Esophagus muscularis mucosa (tissue), 4 donors: ENCODE measurements at places on chromosomes 16 and 17. TPM values are rescaled to one million over a fixed set of nuclear protein-coding genes. Genes with fewer than 3 reads are reported as not detected.
A peak's percentile ranks its signal among the peaks of the same experiment; 100 is the strongest.

Gene ACLY
- total RNA-seq, result 52.3 TPM

Gene ASGR1
- not detected for total RNA-seq

Gene VAT1L
- total RNA-seq, result 2.8 TPM

- H3K36me3 ChIP-seq, result no peaks in the 10 kb centered on the region
- no peak overlapping the region for H3K27ac ChIP-seq
- H3K27me3 ChIP-seq, result no peaks in the 10 kb centered on the region
- H3K4me3 ChIP-seq, result no peak overlapping the region
Measured at GRCh38 chr16:81992859-81993258, 18.4 kb downstream of the SDR42E1 start.

- no peaks in the 10 kb centered on the region for H3K27me3 ChIP-seq
- H3K4me1 ChIP-seq, result peaks cover 11% of the 10 kb centered on the region
- no peak overlapping the region for H3K4me3 ChIP-seq
- no peak for DNase-seq
Measured at GRCh38 chr16:50718061-50718760, 23.7 kb upstream of the CYLD start.

DNA sequence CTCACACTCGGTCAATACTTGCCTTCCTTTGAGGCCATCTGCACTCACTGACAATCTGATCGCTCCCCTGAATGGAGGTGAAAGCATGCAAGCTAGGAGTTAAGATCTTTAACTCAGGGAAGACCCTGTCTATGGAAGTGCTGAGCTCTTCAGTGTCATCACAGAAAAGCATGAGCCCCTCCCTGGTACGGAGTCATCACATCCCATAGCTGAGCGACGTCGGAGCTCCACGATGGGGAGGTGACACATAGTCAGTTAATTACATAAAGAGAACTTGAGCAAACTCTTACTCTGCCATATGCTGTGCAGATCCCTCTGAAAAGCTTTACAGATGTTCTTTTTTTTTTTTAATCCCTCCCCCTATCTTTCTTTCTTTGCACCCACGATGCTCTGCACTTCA is 463.2 kb downstream of the WWOX start:
- DNase-seq, result no peak
- no peaks in the 10 kb centered on the region for H3K27me3 ChIP-seq
- H3K36me3 ChIP-seq, result no peaks in the 10 kb centered on the region
- no peak overlapping the region for H3K4me3 ChIP-seq

Gene MYOCD
- 146 TPM for total RNA-seq

Gene CCL16
- total RNA-seq, result 0.42 TPM

Gene CD300H
- total RNA-seq, result not detected

- H3K4me3 ChIP-seq, result no peak overlapping the region
- H3K36me3 ChIP-seq, result no peaks in the 10 kb centered on the region
- H3K27ac ChIP-seq, result no peak overlapping the region
- H3K27me3 ChIP-seq, result no peaks in the 10 kb centered on the region
Measured at GRCh38 chr16:68492543-68493411, 44.5 kb upstream of the SMPD3 start.

GRCh38 chr16:4244254-4245076 is 2.6 kb upstream of the SRL start:
- no peaks in the 10 kb centered on the region for H3K36me3 ChIP-seq
- no peak overlapping the region for H3K27ac ChIP-seq
- H3K4me1 ChIP-seq, result peaks cover 11% of the 10 kb centered on the region

DNA sequence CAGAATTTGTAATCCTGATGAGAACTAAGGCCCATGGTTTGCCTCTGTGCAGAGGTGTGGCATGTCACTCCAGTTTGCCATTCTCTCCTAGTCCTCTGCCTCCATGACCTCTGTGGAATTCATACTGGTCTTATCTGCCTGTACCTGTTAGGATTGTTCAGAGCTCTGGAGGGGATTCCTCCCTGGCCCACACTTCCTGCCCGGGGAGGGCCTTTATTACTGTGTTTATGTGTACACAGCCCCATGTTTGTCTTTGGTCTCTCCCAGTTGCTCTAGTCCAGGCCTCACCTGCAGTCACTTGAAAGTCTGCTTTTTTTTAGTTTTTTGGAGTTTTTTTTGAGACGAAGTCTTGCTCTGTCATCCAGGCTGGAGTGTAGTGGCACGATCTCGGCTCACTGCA is 36.4 kb downstream of the RHBDL3 start:
- H3K36me3 ChIP-seq, result no peaks in the 10 kb centered on the region
- no peak for DNase-seq
- no peak overlapping the region for H3K4me3 ChIP-seq
- H3K27ac ChIP-seq, result no peak overlapping the region

- DNase-seq, result no peak
- no peaks in the 10 kb centered on the region for H3K4me1 ChIP-seq
- H3K27ac ChIP-seq, result no peak overlapping the region
- no peaks in the 10 kb centered on the region for H3K27me3 ChIP-seq
- no peaks in the 10 kb centered on the region for H3K36me3 ChIP-seq
Measured at GRCh38 chr16:56119133-56119532, 72.2 kb upstream of the GNAO1 start.

GRCh38 chr16:55481023-55481422 is 2.0 kb downstream of the MMP2 start:
- peaks cover 45% of the 10 kb centered on the region for H3K4me1 ChIP-seq
- no peak for DNase-seq
- H3K27me3 ChIP-seq, result peaks cover 59% of the 10 kb centered on the region
- peak overlapping the region; percentile 79 for H3K27ac ChIP-seq

DNA sequence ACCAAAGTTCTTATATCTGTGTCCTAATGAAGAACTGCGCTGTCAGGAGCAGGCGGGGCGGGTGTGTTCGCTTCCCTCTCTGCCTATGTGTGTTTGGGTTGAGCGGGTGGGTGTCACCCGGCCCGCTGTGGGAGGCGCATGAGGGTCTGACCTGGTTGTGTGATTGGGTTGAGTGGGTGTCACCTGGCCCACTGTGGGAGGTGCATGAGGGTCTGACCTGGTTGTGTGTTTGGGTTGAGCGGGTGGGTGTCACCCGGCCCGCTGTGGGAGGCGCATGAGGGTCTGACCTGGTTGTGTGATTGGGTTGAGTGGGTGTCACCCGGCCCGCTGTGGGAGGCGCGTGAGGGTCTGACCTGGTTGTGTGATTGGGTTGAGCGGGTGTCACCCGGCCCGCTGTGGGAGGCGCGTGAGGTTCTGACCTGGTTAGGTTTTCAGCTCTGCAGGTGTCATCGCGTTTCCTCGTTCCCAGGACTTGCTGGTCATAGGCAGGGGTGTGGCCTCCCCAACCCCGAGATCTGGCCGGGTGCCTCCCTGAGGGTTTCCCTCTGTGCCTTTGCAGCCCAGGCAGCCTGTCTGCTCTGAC is 69.6 kb upstream of the ZNF750 start:
- peaks cover 64% of the 10 kb centered on the region for H3K36me3 ChIP-seq
- no peak for DNase-seq
- H3K27ac ChIP-seq, result no peak overlapping the region
- no peaks in the 10 kb centered on the region for H3K27me3 ChIP-seq
- H3K4me1 ChIP-seq, result peaks cover 14% of the 10 kb centered on the region

DNA sequence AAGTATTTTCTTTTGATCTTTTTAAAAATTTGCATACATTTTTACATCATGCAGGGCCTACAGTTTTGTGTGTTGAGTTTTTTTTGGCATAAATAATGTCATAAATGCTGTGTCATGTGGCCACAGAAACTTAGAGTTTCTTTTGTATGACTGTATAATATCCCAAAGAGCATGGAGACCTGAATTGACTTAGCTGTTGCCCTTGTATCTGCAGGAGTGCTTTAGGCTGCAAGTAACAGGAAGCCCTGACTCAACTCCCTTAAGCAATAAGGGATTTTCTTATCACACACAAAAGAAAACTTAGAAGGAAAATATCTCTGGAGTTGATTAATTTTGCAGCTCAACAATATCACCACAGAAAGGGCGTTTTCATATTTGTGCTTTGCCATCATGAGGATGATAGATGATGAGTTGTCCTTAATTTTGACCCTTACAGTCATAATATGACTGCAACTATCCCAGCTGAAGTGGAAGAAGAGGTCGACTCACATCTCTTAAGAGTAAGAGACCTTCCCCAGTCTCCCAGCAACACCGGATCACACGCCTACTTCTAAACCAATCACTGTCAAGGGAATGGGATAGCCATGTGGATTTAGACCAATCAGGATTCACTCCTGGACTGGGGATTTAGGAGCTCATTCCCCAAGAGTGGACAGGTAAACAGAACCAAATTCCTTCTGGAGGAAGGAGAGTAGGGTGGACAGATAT is 138.9 kb downstream of the GSG1L start:
- no peak overlapping the region for H3K27ac ChIP-seq
- H3K27me3 ChIP-seq, result peaks cover 36% of the 10 kb centered on the region
- H3K36me3 ChIP-seq, result no peaks in the 10 kb centered on the region
- DNase-seq, result no peak

Gene CD79B
- 5.7 TPM for total RNA-seq

DNA sequence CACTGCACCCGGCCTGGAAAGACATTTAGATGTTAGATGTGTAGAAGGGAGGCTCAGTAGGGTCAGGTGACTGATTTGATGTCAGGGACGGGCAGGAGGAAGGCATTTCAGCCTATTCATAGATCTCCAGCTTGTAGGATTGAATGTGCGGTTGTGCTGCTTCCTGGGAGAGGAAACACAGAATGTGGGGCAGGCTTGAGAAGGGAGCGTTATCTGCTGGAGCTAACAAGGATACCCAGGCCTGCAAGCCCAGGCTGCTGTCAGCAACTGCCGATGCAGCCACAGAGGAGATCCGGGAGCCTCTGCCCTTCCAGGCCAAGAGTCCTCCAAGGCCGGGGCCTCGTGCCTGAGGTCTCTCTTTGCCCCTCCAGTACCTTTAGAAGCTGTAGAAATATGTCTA is 205.6 kb downstream of the SPECC1 start:
- DNase-seq, result no peak
- H3K27ac ChIP-seq, result no peak overlapping the region
- H3K36me3 ChIP-seq, result no peaks in the 10 kb centered on the region
- H3K4me1 ChIP-seq, result no peaks in the 10 kb centered on the region
- H3K27me3 ChIP-seq, result no peaks in the 10 kb centered on the region
- no peak overlapping the region for H3K4me3 ChIP-seq

- peaks cover 65% of the 10 kb centered on the region for H3K36me3 ChIP-seq
- peak overlapping the region; percentile 27 for H3K27ac ChIP-seq
- no peaks in the 10 kb centered on the region for H3K27me3 ChIP-seq
- H3K4me1 ChIP-seq, result peaks cover 37% of the 10 kb centered on the region
- no peak for DNase-seq
Measured at GRCh38 chr16:30926937-30927788, 3.8 kb downstream of the FBXL19 start.

GRCh38 chr17:45675892-45676291 is 108.2 kb upstream of the CRHR1 start:
- DNase-seq, result no peak
- H3K27me3 ChIP-seq, result no peaks in the 10 kb centered on the region
- H3K4me1 ChIP-seq, result no peaks in the 10 kb centered on the region
- H3K27ac ChIP-seq, result no peak overlapping the region
- no peaks in the 10 kb centered on the region for H3K36me3 ChIP-seq

- H3K4me3 ChIP-seq, result no peak overlapping the region
- H3K36me3 ChIP-seq, result no peaks in the 10 kb centered on the region
- no peak for DNase-seq
- H3K4me1 ChIP-seq, result no peaks in the 10 kb centered on the region
- H3K27me3 ChIP-seq, result no peaks in the 10 kb centered on the region
Measured at GRCh38 chr16:82867485-82867884, 240.7 kb downstream of the CDH13 start.

GRCh38 chr16:10668322-10669045 is 26.2 kb downstream of the TEKT5 start:
- H3K36me3 ChIP-seq, result no peaks in the 10 kb centered on the region
- no peak overlapping the region for H3K27ac ChIP-seq
- H3K27me3 ChIP-seq, result no peaks in the 10 kb centered on the region

Gene FADS6
- total RNA-seq, result 0.33 TPM

Gene TNFRSF13B
- not detected for total RNA-seq

Gene NPIPA8
- total RNA-seq, result not detected

- no peaks in the 10 kb centered on the region for H3K4me1 ChIP-seq
- no peaks in the 10 kb centered on the region for H3K27me3 ChIP-seq
- no peak overlapping the region for H3K27ac ChIP-seq
- DNase-seq, result no peak
Measured at GRCh38 chr16:867421-868385, 67.2 kb upstream of the GNG13 start.

- no peak overlapping the region for H3K27ac ChIP-seq
- peaks cover 21% of the 10 kb centered on the region for H3K4me1 ChIP-seq
- peaks cover 35% of the 10 kb centered on the region for H3K36me3 ChIP-seq
- no peak overlapping the region for H3K4me3 ChIP-seq
- no peaks in the 10 kb centered on the region for H3K27me3 ChIP-seq
Measured at GRCh38 chr17:6574687-6575595, 18.6 kb upstream of the PITPNM3 start.

Gene PPP1R27
- not detected for total RNA-seq

GRCh38 chr16:3170440-3171180 is 17.4 kb upstream of the OR1F1 start:
- peaks cover 59% of the 10 kb centered on the region for H3K27me3 ChIP-seq
- no peaks in the 10 kb centered on the region for H3K36me3 ChIP-seq
- H3K4me1 ChIP-seq, result peaks cover 19% of the 10 kb centered on the region
- DNase-seq, result no peak
- H3K4me3 ChIP-seq, result peak overlapping the region; percentile 15
